Activated naive CD8-positive, alpha-beta T cell treated with anti-CD3 and anti-CD28 coated beads, Interleukin-2, amount 50 U/mL, for 16 hours (primary cell): ENCODE measurements at places on chromosomes 16 and 17.

- no peak for DNase-seq
These were observed 181.8 kb downstream of the C16orf95 start for GRCh38 chr16:87135246-87136030.

- DNase-seq: no peak
These were observed 117.1 kb downstream of the SEC14L1 start for GRCh38 chr17:77257596-77258458.

- DNase-seq: no peak
These were observed 12.8 kb downstream of the SPHK1 start for GRCh38 chr17:76397184-76397583.

- DNase-seq: no peak
These were observed 177.2 kb downstream of the TMEM132E start for GRCh38 chr17:34756637-34757021.

DNA sequence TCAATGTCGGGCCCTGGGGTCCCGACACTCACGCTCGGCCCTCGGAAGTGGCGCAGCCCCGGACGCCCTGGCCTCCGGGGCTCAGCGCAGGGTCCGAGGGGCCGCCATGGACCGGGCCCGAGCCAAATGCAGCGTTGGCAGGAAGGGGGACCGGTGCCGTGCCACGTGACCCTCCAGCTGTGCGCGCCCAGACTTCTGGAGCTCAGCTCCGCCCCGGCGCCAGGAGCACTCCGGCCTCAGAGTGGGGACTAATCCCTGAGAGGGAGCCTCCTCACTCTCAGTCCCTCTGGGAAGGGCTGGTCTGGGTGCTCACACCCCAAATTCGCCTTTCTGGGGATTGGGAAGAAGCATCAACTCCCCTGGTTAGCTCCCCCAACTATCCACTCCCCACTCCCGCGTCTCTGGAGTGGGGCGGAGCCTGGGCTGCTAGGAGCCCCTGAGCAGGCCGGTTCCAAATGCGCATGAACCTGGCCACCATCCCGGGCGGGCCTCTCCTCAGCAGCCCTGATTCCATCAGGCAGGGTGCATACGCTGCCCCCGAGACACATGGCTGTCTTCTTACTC is at the start of gene B3GNT9:
Gene B3GNT9 (minus strand): TSS at position 166 of the 564 bp plus-strand sequence. CDS start 513 bp downstream, outside the sequence.
- DNase-seq: no peak

DNA sequence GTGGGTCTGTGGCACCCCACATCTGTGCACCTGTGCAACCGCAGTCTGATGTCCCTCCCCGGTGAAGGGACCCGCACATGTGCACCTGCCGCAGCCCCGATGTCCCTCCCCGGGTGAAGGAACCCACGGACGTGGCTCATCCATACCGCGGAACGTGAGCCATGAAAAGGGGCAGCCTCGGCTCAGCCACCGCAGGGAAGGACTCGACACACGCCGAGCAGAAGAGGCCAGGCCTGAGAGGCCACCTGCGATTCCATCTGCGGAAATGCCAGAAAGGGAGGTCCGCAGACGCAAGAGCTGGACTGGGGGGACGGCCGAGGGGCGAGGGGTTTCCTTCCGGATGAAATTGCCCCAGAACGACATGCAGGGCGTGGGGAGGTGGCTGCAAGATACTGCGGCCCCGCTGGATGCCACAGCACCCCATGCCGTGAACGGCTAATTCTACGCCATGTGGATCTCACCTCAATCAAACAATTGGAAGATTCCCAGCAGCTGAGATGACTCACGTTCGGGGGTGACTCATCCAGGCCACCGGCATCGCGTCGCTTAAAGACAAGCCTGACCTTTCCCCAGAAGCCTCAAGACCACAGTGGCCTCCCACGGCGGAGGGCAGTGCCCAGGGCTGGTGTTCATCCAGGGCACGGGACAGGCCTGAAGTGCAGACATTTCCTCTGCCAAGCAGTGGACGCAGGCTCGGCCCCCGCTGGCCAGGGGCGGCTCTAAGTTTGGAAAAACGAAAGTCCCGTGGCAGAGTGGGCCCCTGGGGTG is 21.0 kb downstream of the SOX8 start:
- peak; percentile 51 for DNase-seq

DNA sequence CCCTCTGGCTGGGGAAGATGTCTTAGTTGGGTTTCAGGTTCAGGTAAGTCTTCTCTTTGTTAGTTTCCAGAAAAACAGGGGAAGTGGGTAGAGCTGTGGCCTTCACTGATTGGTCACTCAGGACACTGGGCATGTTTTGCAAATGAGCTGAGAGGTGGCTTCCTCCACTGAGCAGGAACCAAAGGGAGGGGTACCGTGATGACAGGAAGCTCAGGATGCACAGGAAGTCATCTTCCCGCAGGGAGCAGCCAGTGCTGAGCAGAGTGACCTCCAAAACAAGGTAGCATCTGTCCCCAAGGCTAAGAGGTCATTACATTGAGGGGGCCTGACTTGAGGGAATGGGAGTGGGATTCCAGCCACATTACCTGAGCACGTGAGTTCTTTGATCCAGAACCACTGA is 5.6 kb downstream of the NT5C start:
- no peak for DNase-seq

DNA sequence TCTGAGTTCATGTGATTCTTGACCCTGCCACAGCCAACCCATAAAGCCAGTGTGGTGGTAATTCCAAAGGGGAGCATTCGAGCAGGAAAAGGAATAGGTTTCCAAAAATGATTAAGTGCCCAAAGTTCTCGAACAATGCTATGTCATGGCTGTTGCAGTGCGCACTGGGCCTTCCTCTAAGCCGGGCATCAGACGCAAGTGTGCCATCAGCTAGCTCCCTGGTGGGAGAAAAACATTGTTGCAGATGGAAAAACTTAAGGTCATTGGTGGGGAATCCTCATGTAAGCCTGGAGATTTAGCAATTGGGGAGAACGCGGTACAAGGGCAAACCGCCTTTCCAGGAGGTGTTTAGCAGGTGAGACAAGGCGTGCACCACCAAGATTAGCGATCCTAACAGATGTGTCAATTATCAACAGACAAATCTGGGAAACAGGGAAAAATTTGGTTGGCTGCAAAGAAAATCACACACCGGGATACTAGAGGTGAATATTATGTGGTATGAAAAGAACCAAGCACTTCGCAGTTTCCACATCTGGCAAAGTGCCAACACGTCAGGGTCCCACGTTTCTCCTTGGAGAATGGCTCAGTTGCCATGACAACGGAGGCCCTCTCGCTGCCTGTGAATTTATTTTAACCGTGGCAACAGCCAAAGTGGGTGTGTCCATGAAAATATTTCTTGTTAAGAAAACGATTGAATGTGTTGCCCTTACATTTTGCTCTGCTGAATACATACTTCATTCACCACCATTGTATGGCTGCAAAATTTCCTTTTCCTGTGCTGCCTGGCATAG is 118.5 kb upstream of the CACNG5 start:
- no peak for DNase-seq

DNA sequence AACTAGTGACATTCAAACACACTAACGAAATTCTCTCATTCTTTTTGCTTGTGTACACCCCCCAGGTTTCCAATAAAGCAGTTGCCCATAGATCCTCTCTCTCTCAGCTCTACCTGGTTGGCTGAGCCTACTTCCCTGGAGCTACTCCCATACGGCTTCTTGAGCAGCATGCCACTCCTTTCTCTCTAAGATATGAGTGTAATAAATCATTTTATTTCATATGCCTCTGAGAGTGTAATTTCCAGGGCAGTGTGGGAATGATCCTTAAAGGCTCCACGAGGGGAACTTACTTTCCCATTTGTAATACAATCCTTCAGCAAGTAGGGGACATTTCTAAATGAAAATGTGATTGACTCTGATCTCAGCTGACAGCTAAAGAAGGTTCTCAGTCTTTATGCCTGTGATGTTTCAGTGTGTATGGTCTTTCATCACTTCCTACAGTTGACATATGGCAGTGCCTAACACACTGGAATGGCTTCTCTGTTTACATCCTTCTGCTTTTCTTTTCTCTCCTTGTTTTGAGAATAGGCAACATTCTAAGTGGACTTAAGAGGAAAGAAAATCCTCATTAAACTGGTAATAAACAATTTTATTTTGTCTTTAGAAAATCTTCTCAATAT is 1194.3 kb upstream of the CDH8 start:
- no peak for DNase-seq

DNA sequence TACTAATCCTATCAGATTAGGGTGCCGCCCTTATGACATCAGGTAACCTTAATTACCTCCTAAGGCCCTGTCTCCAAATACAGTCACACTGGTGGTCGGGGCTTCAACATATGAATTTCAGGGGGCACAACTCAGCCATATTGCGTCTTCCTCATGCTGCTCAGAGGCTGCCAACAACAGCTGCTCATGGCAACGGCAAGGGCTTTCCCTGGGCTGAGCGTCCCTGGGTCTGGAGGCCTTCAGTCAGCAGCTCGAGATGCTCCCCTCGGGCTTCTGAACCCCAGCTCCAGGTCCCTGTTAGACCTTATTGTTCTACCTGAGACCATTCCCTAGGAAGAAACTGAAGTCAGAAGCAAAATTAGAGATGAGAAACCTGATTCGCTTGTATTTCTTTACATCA is 157.2 kb downstream of the TMEM132E start:
- DNase-seq: no peak

DNA sequence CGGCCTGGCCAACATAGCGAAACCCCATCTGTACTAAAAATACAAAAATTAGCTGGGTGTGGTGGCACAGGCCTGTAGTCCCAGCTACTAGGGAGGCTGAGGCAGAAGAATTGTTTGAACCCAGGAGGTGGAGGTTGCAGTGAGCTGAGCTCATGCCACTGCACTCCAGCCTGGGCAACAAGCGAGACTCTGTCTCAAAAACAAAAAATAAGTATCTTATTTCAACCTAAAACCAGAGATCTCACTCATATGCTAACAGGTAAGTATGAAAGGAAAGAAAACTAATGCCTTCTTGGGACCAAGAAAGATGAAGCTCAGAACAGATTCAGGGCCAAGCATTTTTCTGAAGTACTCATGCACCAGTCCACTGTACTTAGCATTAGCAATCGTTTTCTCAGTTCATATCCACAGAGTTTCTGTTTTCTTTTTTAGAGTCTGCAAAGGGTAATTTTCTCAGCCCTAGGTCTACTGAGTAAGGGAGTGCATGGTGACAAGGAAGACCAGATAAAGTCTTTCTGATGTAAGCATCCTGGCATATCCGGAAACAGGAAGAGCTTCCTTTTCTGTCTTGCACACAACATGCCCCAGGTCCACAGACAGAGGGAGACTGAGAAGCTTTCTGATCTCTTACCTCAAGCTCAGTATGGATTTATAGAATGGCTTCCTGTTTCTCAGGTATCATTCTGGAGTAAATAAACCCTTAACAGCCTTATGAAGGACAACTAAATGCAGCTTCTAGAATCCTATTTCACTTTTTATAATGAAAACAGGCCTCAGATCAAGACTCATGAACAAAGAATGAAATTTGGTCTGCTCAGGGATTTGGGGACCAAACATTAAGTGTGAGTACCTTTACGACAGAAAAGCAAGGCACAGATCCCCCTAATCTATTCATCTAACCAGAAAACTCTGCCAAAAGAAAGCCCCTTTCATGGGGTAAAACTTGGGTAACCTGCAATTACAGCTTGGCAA is 38.7 kb upstream of the FOXJ1 start:
- no peak for DNase-seq

GRCh38 chr17:57959929-57960328 is 4.7 kb upstream of the CUEDC1 start:
- no peak for DNase-seq

DNA sequence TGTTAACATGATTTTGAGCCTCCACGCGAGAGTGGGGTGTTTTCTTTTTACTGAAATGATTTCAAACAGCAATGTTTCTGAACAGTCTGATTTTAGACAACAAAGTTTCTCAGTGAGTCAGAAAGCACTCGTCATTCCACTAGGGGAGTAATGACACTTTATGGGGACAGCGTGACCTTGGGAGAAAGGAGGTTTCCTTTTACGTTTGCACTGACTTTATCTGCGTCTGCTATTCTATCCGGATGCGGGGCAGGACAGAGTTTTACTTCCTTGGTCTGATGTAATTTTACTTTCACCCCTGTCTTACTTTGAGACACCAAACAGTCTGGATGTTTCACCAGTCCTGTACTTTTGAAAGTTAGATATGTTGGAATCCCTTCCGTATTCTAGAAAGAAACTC is 20.7 kb downstream of the SLC47A1 start:
- DNase-seq: no peak

DNA sequence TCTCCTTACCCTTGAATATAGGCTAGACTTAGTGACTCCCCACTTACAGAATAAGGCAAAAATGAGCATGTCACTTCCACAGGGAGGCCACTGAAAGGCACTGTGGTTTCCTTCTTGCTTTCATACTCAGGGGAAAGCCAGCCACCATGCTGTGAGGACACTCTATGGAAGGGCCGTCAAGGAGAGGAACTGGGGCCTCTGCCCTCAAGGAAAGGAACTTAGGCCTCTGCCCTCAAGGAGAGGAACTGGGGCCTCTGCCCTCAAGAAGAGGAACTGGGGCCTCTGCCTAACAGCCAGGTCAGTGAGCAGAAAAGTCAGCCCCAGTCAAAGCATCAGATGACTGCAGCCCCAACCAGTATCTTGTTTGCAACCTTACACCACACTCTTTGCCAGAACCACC is 30.1 kb downstream of the VPS35 start:
- no peak for DNase-seq

DNA sequence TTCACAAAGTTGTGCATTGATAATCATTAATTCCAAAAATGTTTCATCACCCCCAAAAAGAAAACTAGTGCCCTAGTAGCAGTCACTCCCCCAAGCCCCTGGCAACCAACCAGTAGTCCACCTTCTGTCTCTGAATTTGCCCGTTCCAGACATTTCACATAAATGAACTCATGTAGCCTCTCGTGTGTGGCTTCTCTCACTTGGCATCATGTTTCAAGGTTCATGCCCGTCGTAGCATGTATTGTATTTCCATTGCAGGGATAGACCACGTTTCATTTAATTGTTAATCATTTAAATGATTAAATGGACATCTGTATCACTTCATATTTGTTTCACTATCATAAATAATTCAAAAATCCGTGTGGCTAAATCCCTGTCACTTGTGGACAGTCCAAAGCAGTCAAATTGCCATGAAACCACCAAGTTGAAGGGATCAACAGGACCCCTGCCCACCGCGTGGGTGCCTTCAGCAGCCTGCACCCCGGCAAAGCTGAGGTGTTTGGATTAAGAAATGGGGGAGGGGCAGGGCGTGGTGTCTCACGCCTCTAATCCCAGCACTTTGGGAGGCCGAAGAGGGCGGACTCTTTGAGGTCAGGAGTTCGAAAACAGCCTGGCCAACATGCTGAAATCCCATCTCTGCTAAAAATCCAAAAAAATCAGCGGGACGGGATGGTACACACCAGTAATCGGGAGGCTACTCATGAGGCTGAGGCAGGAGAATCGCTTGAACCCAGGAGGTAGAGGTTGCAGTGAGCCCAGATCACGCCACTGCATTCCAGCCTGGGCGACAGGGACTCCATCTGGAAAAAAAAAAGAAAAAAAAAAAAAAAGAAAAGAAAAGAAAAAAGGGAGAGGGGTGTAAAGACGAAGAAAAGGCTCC is 8.7 kb upstream of the FLYWCH2 start:
- no peak for DNase-seq

GRCh38 chr17:77821114-77821513 is 137.4 kb upstream of the TNRC6C start:
- DNase-seq: no peak

GRCh38 chr17:82193520-82194220 is 19.0 kb downstream of the CCDC57 start:
- no peak for DNase-seq
